PC-3 (cell line): ENCODE measurements at places on chromosomes 3 and 15.
A peak's percentile ranks its signal among the peaks of the same experiment; 100 is the strongest.

DNA sequence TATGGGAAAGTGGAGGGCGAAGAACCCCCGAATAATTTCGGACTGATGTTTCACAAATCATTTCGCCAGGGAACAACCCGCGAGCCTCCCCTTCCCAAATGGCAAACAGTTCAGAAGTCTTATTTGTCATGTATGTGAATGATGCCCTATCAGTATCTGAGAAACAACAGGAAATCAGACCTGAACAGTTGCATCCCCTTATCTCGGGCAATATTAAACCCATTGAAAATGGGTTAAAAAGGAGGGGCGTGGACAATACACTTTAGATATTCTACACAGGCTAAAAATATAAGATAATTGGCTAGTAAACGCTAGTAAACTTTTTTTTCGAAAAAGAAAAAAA lies 1003.3 kb upstream of the NR2F2 start:
- DNase-seq, result no peak

DNA sequence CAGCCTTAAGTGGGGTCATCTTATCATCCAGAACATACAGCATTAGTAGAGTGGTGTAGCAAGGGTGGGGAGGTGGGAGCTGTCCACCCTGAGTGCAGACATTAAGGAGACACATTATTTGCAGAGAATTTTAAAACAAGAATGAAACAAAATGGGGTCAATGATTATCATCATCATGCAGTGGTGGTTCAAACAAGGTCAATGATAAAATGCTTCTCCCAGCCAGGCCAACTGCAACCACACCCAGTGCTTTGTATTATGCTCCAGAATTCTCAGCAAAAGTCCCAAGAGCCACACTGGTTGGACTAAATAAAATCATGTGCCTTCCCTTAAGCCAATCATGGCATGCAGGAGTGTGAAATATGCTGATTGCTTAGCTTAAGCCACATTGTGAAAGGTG lies 96.7 kb upstream of the FHIT start:
- no peak for DNase-seq

- no peak for DNase-seq
These were observed 193.3 kb downstream of the CD47 start for GRCh38 chr3:107897471-107898061.

GRCh38 chr3:186882150-186882524 lies 39.6 kb downstream of the ADIPOQ start:
- DNase-seq, result no peak

- DNase-seq, result no peak
These were observed 1031.7 kb upstream of the CFAP20DC start for GRCh38 chr3:60081381-60082095.

- no peak for DNase-seq
These were observed 128.9 kb downstream of the LPP start for GRCh38 chr3:188282871-188283270.

GRCh38 chr3:187678726-187679268 lies 8.6 kb upstream of the SST start:
- DNase-seq, result peak; percentile 74

GRCh38 chr3:110767838-110768237 lies 303.8 kb upstream of the NECTIN3 start:
- no peak for DNase-seq

- DNase-seq, result no peak
These were observed 35.0 kb downstream of the ACAA1 start for GRCh38 chr3:38101811-38102443.

DNA sequence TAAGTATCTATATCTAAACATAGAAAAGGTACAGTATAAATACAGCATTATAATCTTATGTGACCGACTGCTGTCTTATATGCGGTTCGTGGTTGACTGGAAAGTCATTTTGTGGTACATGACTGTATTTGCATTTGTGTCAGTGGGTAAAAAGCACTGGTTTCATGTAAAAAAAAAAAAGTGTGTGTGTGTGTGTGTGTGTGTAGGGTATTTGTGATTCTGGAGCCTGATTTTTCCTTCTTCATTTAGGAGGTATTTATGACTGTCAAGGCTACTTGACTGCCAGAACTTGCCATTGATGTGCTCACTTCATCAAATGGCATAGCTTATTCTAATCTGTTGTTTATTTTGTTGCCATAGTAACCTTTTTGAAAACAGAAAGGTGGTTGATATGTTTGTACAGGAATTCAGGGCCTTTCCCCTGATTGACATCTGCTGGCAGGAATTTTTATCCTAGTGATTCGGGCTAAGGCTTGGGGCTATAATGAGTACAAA lies 63.2 kb downstream of the AKAP13 start:
- peak; percentile 88 for DNase-seq

DNA sequence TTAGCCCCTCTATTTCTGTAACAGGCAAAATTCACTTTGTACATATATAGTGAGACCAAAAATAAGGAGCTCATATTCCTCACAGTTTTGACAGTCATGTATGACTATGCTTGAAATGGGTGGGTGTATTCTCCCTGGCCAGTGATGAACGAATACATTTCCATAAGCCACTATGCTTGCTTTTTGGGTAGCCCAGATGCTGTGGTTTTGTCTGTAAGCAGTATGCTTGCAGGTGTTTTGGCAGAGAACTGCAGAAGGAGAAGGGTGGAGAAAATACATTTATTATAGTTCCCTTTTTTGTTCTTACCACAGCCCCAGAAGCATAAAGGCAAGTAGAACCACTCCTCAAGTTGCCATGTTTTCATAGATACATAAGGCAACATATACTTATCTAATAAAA lies 131.2 kb downstream of the RBMS3 start:
- DNase-seq, result no peak

DNA sequence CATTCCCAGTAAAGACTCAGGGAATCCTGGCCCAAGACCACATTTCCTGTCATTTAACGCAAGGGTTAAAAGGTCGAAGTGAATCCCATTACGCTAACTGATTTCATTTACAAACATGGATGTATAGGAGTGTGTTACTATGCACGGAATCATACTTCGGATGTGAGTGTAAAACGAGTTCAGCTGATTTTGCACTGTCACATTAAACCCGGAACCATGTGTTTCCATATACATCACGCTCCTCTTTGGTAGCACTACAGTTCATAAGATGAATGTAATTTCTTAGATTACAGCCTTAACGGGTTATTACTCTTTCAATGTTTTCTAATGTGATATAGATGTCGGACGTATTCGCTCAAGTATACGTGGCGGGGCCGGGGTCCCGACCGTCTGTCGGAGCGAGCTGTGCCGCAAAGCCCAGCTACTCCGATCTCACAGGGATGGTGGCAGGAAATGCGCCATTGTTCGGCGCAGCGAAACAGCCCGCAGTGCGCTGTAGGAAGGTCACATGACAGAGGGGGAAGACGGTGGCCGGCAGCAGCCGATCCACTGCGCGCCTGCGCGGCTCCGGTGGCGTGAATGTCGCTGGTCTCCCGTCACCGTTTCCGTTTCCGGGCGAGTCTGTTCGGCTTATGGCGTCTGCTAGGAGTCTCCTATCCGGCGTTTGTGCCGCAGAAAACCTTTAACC lies 97.3 kb downstream of the NPAP1 start:
- DNase-seq, result peak; percentile 60

GRCh38 chr3:182258538-182259177 lies 534.6 kb upstream of the ATP11B start:
- DNase-seq, result peak; percentile 66

GRCh38 chr3:30904996-30905395 lies 10.5 kb upstream of the GADL1 start:
- no peak for DNase-seq

DNA sequence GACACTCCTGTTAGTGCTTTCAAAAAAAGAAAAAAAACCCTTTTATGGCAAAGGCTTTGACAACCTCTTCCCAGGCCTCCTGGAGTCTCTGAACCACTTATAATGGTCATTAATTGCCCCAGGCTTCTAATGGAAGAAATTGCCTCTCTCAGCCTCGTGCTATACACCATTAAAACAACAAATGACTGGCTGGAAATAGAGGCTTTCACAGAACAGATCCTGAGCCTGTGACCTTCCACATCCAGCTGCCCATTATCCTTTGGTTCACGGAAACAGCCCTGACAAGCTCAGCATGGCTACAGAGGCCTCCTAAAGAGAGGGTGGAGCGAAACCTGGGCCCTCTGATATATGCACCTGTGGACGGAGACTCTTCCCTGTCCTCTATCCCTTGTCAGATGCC lies 26.8 kb upstream of the MKRN3 start:
- no peak for DNase-seq

GRCh38 chr3:42875325-42876151 lies at the start of gene CYP8B1:
Gene CYP8B1 (minus strand): TSS chr3:42875879. CDS start chr3:42875816, 63 bp downstream.
- no peak for DNase-seq

- no peak for DNase-seq
These were observed 30.7 kb upstream of the KY start for GRCh38 chr3:134681522-134681900.

- DNase-seq, result no peak
These were observed 256.4 kb upstream of the TGFBR2 start for GRCh38 chr3:30350011-30350410.

- peak; percentile 80 for DNase-seq
These were observed 74.3 kb downstream of the MYO1E start for GRCh38 chr15:59298225-59298853.

- DNase-seq, result peak; percentile 94
These were observed 4.4 kb downstream of the SH3BP5 start for GRCh38 chr3:15327941-15328340.

DNA sequence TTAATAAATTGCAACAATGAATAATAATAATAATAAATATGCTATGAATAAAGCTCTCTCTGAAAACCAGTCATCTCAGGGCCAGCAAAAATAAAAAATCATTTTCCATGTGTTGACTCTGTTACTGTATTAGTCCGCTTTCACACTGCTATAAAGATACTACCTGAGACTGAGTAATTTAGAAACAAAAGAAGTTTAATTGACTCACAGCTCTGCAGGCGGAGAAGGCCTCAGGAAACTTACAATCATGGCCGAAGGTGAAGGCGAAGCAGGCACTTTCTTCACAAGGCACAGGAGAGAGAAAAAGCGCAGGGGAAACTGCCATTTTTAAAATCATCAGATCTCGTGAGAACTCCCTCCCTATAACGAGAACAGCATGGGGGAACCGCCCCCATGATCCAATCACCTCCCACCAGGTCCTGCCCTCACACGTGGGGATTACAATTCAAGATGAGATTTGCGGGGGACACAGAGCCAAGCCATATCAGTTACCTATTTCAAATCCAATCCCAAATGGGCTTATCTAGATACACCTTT lies 224.1 kb downstream of the IGSF11 start:
- DNase-seq, result peak; percentile 43

DNA sequence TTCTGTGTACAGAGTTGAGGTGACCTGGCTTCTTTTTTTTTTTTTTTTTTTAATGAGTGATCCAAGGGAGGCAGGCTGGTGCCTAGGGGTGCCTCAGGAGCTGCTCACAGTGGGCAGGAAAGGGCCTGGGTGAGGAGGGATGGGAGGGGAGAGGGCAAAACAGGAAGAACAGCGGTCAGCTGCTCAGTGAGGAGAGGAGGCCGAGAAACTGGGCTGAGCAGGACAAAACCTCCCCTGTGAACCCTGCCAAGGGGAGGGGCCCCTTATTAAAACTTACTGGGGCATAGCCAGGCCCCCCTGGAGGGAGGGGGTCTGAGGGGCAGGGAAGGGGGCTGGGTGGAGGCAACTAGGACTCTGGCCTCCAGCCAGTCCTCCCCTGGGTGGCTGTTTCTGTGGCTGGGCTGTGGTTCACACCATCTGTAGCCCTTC lies 3.5 kb downstream of the PLEKHO2 start:
- DNase-seq, result no peak

- DNase-seq, result peak; percentile 20
These were observed 179.4 kb upstream of the CGNL1 start for GRCh38 chr15:57196865-57197264.

GRCh38 chr15:74983725-74984231 lies 11.6 kb upstream of the SCAMP5 start:
- DNase-seq, result peak; percentile 56

GRCh38 chr3:132925256-132925930 lies 112.8 kb upstream of the TMEM108 start:
- no peak for DNase-seq

DNA sequence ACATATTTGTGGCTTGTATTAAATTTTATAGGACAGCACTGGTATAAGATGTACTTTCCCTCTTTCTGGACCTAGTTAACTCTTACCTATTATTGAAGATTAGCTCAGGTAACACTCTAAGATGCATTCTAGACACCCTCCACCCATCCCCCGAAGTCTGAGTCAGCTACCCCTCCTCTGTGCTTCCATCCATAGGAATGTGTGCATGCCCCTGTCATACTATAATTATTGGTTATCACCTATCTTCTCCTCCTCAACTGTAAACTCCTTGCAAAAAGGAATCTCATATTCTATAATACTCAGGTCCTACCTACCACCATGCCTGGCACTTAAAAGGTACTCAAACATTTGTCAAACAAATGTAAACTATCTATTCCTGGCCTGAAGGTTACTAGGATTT lies 3.0 kb downstream of the PEAK1 start:
- DNase-seq, result peak; percentile 58

- DNase-seq, result no peak
These were observed 8.3 kb upstream of the ROPN1B start for GRCh38 chr3:125960456-125961288.

GRCh38 chr3:52857864-52858263 lies 23.0 kb upstream of the MUSTN1 start:
- DNase-seq, result no peak

- DNase-seq, result no peak
These were observed 1.0 kb downstream of the DCBLD2 start for GRCh38 chr3:98900265-98901118.

GRCh38 chr15:89039142-89039541 lies 49.1 kb upstream of the ABHD2 start:
- DNase-seq, result no peak

DNA sequence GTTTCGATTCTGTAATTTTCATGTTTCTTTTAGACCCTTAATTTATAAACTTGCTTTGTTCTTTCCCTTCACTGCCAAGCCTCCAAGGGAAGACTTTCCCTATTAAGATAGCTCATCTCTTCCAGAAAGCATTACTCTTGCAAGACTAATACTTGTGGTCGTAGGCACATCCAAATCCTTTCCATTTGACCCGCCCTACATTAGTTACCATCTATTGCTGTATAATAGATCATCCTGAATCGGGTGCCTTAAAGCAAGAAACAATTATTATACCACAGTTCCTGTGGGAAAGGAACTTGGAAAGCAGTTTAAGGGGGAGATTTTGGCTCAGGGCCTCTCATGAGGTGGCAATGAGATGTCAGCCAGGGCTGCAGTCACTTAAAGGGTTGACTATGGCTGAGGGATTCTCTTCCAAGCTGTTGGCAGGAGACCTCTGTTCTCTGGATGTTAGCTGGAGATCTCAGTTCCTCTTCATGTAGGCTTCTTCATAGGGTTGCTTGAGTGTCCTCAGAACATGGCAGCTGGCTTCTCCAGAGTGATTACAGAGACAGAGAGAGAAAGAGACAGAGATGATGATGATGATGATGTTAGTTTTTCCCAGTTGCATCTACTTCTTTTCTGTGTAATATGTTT lies 570.4 kb upstream of the TGFBR2 start:
- no peak for DNase-seq

GRCh38 chr3:123791417-123791816 lies 92.7 kb downstream of the MYLK start:
- peak; percentile 7 for DNase-seq

DNA sequence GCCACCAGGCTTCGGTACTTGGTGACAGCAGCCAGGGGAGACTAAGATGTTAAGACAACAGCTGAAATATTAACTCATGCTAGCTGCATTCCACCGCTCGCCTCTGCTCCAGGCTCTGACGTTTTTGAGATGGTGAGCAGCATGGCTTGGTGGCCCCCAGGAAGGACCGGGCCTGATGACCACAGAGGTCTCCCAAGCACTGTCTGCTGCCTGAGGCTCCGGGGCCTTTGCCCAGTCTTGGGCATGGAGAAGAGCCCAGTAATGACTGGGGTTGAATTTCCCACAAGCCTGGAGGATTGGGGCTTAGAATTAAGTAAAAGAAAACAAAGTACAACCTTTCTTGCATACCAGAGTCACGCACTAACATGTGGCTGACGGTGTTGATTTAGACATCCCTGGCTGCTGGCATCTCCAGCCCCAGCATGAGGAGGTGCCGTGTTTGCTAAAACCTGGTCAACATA lies 243.6 kb upstream of the LYSMD4 start:
- DNase-seq, result no peak
